Activated T-cell treated with anti-CD3 and anti-CD28 coated beads for 1 hour (primary cell): ENCODE measurements at places on chromosomes 16 and 17.

DNA sequence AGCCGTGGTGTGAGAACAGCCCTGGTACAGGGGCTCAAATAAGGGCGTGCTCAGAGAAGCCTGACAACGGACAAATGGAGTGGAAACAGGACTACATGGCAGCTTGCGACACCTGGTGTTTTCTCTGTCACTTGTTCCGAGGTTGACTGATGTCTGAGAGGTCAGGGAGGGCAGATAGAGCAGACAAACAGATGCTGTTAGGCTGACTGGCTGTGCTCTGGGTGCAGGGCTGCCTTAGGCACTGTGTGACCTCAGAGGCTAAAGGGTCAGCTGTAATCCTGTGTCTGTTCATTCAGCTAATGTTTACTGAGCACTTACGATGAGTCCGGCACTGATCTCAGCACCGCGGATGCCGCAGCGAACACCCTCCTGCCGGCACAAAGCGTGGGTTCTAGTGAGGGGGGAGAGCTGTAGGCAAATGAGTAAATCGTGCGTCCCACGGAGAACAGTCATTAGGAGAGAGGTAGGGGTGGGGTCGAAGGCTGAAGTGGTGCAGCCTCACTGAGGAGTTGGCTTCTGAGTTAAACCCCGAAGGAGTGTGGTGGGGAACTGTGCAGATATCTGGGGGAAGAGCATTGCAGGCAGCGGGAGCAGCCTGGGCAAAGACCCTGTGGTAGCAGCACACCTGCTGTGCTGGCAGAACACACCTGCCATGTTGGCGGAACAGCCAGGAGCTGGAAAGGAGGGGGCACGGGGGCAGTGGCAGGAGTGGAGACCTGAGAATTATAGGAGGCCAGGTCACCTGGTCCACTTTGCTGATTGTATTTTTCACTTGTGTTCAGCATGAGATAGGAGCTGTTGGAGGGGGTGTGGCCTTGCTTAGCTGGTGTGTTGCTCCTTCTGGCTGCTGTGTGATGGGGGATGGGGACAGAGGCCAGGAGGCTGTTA is 35.0 kb downstream of the GPT2 start:
- no peak for DNase-seq

DNA sequence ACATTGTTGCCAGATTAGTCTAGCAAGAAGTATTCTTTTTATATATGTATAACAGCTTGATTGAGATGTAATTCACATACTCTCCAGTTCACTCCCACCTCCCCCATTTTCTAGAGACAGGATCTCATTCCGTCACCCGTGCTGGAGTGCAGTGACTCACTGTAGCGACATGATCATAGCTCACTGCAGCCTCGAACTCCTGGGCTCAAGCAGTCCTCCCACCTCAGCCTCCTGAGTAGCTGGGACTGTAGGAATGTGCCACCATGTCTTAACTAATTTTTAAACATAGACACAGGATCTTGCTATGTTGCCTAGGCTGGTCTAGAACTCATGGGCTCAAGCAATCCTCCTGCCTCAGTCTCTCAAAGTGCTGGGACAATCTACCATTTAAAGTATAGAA is 3.3 kb upstream of the RSAD1 start:
- DNase-seq: no peak

GRCh38 chr17:59859444-59860025 is 33.2 kb downstream of the TUBD1 start:
- DNase-seq: no peak

DNA sequence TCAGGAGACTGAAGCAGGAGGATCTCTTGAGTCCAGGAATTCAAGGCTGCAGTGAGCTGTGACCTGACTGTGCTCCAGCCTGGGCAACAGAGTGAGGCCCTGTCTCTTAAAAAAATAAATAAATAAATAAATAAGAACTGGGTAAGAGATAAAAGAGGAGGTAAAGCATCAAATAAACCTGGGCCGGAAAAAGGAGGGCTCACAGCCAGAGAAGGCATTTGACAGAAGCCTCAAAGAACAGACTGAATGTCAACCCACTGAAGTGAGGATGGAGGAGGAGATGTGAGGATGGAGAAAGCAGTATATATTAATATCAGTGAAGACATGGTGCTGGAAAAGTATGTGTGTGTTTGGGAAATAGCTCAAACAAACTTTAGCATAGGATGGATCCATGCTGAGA is 6.1 kb downstream of the NOG start:
- DNase-seq: no peak

DNA sequence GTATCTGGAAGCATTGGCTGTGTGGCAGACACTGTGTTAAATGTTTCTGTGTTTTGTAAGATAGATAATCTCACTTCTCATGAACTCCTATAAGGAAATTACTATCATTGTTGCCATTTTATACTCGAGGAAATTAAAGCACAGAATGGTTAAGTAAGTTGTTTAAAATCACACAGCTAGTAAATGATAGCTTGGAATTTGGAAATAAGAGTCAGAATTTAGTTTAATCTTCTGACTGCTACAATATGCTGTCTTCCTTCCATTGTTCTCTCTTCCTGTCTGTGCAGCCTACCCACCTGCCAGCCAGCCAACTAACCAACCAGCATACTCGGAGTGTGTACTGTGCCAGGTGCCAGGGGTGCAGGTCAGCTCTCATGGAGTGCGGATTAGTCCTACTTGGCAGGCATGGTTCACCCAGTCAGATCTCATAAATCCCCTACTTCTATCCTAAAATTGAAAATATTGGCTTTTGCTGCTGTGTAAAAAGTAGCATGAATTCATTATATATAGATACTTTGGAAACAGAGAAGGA is 79.9 kb upstream of the LGALS9 start:
- DNase-seq: no peak

DNA sequence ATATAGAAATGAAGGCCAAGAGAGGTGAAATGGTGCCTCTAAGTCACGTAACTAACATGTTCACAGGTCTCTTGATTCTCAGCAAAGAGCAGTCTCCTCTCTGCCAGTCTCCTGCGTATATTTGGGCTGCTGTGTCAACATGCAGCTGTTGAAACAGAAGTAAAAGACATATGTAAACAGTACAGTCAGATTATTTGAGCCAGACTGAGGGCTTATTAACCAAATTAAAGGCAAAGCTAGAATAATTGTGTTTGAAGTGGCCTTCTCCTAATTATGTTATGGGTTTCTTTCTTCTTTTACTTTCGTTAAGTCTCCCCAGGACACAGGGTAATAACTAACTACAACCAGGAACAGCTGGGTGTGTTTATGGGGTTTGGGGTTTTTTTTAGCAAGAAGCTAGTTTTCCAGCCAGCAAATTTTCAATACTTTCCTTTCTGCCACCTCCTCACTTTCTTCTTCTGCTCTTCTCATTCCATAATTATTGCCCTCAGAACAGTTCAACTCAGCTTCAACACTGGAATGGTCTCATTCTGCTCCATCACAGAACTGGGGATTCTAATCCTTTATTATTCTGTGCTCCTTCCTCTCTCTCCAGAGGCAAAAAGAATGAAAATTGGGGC is 18.4 kb downstream of the G6PC1 start:
- DNase-seq: no peak

- no peak for DNase-seq
Measured at GRCh38 chr17:35808240-35808961, 883 bp upstream of the TAF15 start.

DNA sequence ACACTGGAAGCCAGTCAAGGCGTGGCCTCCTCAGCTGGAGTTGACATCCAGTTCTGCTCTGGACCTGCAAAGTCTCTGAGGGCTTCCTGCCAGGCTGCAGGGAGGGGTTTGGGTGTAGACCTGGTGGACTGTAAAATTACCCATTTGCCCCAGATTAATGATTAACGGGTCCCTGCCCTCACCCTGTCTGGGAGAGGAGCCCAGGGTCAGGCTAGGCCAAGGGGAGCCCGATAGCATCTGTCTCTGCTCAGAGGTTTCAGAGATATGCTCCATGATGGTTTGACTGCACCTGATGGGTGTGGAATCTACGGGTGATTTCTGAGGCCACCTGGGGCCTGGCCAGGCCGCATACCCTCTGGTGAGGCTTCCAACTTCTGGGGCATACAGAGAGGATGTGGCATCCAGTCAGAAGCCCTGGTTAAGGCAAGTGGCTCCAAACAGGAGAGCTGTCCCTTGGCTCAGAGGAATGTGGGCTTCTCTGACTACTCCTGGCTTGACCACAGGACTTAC is 11.2 kb downstream of the PPY start:
- no peak for DNase-seq

DNA sequence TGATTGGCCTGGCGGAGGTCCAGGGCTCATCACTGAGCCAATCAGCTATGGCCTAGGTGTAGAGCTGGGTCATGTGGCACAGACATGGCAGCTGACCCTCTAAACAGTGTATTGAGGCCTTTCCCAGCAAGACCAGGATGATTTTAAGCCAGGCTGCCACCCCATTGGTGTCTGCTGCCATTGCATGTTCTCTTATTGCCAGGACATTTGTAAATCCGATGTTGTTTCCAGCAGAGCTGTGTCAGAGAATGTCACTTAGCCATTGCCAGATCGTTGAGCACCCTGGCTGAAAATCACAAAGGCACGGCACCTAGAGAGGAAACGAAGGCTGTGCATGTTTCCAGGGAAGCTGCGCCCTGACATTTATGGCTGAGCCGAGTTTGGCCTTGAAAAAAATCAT is 33.4 kb downstream of the RBFOX1 start:
- DNase-seq: no peak
